GM04504 (cell line): ENCODE measurements at places on chromosomes 12 and 14.

GRCh38 chr12:51951843-51952722 lies 584 bp downstream of the ACVR1B start:
- no peak for DNase-seq

GRCh38 chr12:4855121-4855924 lies 54.4 kb upstream of the KCNA1 start:
- peak; percentile 54 for DNase-seq

DNA sequence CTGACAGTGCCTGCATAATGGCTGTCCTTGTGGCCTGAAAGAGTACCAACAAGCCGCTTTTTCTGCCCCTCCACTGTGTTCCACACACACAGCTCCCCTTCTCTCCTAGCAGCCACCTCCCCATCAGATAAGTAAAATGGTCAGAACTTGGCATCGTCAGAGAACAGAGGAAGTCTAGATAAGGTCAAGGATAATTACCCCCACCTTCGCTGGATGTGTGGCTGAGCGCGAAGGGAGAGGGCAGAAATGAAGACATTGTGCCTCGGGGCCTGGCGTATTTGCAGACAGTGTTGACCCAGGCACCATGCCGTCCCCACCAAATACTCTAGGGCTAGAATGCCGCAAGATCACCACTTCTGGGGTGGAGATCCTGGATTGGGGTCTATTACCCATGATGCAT lies 30.6 kb downstream of the FBXO21 start:
- DNase-seq, result no peak

- DNase-seq, result no peak
Measured at GRCh38 chr12:113211160-113211559, 10.1 kb upstream of the TPCN1 start.

- no peak for DNase-seq
Measured at GRCh38 chr12:106239951-106240335, 7.9 kb downstream of the CKAP4 start.

DNA sequence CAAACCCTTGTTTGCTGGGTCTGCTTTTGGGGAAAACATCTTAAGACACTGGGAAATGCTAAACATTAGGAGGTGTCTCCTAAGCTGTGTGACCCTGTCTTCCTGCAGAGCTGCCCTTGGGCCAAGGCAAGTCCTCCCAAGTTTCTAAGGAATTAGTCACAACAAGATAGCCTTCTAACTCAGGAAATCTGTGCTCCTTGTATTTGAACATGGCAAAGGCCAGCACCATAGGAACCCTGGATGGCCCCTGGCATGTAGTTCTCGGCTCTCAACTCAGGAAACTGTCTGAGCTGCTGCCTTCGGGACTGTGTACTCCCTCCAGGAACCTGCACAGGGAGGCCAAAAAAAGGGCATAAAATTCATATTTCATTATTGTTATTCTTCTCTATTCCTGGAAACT lies 37.6 kb upstream of the LTBP2 start:
- DNase-seq, result no peak

- DNase-seq, result no peak
Measured at GRCh38 chr12:124359671-124360581, 65.0 kb downstream of the RFLNA start.

- DNase-seq, result no peak
Measured at GRCh38 chr12:56644654-56645053, 1.1 kb downstream of the ATP5F1B start.

- DNase-seq, result no peak
Measured at GRCh38 chr12:68340404-68341270, 8.5 kb upstream of the MDM1 start.

DNA sequence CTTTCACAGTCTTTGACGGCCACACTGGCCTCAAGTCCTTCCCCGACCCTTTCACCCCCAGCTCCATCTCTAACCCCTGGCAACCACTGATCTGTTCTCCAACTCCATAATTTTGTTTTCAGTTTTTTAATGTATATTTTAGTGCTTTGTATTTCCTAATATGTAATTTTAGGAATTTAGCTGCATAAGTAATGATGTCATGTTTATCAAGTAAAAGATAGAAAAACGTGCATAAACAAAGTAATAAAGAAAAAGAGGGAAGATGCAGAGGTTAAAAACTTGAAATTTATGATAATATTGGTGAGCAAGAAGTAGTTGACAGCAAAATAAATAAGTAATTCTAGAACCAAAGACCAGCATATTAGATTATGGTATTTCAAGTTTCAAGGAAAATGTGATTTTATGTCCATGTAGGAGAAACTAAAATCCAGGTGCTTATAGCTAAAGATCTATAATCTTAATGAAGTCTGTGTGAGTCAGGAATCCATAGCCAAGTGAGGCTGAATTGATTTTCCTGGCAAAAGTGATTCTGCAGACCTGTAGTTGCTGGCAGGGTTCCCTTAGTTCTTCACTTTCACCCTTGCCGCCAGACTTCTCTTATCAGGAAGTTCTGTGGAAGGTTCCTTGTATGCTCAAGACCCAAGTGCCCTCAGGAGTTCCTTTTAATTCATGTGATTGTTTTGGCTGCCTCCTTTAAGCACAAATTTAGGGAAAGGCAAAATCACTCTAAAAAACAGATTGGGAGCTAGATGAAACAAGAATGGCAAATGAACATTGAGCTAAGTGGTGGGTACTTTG lies 24.4 kb downstream of the FBXW8 start:
- DNase-seq, result no peak

- DNase-seq, result no peak
Measured at GRCh38 chr12:112606611-112607365, 184.8 kb upstream of the RPH3A start.

DNA sequence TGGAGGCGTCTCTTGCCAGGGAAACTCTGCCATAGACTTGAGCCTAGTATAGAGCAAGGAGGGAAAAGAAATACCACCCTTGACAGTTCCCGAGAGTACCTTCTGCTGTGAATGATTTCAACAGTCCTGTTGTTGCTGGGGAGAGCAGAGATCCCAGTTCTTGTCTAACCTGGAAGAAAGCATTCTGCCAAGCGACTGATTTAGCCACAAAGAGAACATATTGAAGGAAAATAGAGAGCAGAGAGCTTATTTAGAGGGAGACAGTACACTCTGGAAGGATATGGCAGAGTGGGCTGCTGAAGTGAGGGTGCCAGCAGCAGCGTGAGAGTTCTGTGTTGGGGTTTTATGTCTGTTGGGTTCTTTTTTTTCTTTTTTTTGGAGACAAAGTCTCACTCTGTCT lies 966.9 kb upstream of the TMEM132C start:
- DNase-seq, result no peak

GRCh38 chr12:197911-198695 lies 15.9 kb downstream of the SLC6A12 start:
- DNase-seq, result no peak

DNA sequence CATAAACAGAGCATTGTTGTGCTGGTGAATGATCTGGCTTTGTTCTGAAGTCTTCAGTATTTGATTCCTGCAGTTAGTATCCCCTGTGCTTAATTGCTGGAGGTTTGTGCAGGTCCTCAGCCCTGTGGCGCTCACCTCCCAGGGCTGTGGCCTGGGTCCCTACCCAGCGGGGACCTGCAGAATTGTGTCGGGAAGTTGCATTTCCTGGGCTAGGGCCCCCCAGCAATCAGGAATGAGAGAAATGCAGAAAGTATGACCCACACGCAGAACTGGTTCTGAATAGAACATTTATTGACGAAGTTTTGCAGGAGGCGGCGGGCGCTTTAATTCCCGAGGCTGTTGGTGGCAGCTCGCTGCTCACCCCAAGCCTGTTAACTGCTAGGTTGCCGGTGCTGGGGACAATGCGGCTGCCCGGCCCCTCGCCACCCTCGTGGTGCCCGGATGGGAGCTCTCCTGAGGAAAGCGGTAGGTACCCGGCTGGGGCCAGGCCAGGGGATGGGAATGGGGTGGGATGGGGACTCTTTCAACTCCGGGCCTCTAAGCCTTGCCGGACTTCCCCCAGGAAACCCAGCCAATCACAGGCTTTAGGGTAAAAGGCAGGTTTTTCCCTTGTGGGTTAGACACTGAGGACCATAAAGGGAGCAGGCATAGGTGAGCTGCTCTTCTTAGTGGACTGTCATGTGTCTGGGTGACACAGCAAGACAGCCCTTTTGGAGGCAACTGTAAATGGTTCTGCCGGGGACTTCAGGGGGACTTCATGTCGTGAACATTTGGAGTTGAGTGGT lies 11.6 kb downstream of the PLEKHG3 start:
- DNase-seq, result no peak

DNA sequence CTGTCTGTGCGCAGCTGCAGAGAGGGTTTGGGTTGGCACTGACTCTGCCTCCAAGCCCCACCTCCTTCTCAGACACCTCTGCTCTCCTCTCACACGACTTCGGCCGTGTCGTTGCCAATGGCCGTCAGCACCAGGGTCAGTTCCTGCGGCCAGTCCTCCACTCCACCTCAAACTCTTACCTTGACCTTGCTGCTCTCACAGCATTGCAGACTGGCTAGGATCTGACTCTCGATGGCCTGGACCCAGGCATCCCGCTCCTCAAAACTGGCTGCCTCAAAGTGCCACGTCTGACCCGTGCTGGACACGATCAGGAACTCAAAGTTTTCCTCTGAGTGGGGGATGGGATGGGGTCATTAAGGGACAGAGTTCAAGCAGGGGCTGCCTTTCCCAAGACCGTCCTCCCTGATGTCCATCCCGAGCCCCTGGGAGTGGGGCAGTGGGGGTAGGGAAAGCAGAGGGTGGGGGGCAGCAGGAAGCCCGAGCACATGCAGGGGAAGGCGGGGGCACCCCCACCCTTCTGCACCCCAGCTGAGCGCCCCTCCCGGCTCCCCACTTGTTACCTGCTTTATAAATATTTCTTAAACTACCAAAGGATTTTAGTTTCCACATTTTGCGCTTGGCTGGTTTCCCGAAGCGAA lies 10.7 kb downstream of the AGAP2 start:
- DNase-seq, result no peak

GRCh38 chr12:69008520-69008919 lies 75.5 kb upstream of the CPM start:
- no peak for DNase-seq
